GM12864 (cell line): ENCODE measurements at places on chromosomes 12 and 14.

GRCh38 chr12:79933532-79934264, 1.2 kb downstream of the PPP1R12A start:
- no peak for DNase-seq

DNA sequence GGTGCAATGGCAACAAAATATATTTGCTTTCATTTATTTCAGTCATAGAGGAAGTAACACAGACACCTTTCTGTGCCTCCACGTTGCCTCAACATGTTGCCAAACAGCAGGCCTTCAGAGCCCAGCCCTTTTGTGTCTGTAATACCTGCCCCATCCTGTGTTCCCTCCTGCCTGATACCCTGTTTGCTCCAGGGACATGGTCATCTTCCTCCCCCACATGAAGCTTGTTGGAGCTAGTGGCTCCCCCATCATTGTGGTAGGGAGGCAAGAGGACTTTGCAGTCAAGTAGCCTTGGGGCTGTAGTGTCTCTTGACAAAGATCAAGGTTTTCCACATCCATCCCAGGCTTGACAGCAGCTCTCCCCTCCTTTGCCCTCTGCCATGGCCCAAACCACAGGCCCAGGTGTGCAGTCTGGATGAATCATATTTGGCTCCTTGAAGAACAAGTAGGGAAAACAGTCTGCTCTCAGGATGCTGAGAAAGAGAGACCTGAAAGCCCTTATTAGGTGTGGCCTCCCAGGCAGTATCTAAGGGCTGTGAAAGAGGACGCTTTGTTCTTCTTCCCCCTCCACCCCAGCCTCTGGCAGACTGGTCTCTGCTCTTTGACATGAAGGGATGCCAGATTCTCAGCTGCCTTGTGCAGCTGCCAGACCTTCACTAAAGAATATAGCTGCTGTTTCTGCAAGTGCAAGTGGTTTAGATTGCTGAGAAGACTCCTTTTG, 329.0 kb downstream of the C12orf75 start:
- no peak for DNase-seq

GRCh38 chr12:6532051-6532926, 2.0 kb upstream of the GAPDH start:
- DNase-seq: no peak

GRCh38 chr14:93308686-93309345, 24.0 kb downstream of the BTBD7 start:
- no peak for DNase-seq

DNA sequence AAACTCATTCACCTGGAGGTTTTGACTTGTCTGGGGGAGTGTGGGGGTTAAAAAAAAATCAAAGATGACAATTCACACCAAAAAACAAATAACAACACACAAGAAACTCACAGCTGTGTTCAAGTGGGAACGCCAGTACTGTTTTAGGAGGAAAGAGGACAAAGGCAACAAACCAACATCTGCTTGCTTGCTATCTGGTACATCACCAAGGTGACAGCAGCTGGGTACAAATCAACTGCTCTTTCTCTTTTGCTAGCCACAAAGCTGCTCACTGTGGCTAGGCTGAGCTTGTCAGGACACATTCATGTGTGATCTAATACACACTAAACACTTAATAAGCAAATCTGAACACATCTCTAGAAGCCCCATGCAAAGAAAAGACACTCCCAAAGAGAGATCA, 128.0 kb upstream of the RAP1B start:
- DNase-seq: peak; percentile 68

DNA sequence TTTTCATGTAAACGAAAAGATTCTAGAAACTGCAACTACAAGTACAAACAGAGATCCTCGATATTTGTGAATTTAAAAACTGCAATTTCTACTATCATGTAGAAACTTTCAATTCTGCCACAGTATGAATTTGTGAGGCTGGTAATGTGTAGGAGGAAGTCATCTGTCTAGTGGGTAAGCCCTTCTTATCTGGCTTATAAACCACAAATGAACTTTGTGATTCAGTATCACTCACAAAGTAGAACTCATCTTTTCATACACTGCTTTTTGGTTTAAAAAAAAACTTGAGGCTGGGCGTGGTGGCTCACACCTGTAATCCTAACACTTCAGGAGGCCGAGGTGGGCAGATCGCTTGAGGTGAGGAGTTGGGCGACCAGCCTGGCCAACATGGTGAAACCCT, 20.7 kb downstream of the GTF2A1 start:
- DNase-seq: no peak

DNA sequence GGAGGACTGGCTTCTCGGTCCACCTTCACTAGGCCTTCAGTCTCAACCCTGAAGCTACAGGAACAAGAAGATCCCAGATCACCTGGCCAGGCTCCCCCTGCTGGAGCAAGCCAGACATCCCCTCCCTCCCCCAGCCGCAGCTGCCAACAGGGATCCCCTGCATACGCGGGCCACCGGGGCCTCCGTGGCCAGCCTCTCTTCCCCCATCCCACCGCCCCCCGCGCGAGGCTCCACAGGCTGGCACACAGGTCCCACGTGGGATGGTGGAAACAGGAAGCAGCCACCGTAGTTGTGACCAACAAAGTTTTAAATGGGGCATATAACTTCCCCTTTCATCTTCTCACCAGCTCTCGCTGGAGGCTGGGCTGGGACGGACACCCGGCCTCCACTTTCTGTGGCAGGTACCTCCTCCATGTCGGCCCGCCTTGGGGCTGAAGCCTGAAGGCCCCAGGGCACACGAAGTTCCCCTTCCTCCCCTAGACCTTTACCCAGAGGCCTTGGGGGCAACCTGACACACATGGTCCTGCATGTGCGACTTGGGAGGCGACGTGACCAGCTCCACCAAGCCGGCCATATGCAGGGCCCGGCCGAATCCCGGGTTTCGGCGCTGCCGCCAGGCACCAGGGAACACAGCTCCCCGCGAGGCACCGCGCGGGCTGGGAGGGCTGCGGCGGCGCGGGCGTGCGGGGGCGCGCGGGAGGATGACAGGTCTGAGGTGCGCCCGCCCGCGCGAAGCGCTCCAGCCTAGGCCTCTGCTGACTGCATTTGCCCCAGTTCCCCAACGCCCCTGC, 44.4 kb upstream of the PNMA1 start:
- no peak for DNase-seq

- no peak for DNase-seq
Observed at GRCh38 chr12:85874031-85874461, at the start of gene NTS. TSS of gene NTS (plus strand) at chr12:85874295. CDS start at chr12:85874404, 109 bp downstream.

GRCh38 chr14:53325176-53325806, 172.2 kb upstream of the DDHD1 start:
- DNase-seq: no peak

DNA sequence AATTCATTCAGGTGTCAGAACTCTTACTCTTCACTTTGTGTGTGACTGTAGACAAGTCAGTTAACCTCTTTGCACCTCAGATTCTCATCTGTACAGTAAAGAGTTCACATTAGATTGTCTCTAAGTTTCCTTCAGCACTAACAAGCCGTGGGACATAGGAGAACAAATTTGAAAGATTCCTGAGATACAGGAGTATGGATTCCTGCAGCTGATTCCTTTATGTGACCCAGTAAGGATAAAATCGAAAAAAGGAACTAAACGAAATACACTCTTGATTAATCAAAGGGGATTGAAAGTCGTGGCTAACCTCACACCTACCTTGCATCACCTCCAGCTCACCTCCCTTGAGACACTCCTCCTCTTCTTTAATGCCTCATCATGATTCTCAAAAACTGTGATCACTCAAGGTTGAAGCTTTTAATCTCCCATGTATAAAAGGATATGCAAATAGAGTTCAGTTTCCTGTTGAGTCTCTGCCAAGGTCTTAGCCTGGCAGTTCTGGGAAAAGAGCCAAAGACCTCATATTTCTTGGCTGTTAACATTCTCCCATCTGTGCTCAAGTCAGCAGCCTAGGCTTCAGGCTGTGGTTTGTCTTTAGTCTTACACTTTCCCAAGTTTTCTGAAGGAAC, 156.6 kb downstream of the DAD1 start:
- DNase-seq: no peak

- DNase-seq: no peak
Observed at GRCh38 chr12:108768591-108769500, 37.5 kb upstream of the CORO1C start.
